ENCODE measurements at places on chromosomes 1 and 21.

GRCh38 chr1:3021233-3021671 lies at the start of gene ACTRT2:
ACTRT2 (plus strand) TSS chr1:3021467; CDS start chr1:3021687, 220 bp downstream.
- no peak for DNase-seq

- DNase-seq: no peak
These were observed 71.7 kb upstream of the GUCA2B start for GRCh38 chr1:42081475-42081874.

DNA sequence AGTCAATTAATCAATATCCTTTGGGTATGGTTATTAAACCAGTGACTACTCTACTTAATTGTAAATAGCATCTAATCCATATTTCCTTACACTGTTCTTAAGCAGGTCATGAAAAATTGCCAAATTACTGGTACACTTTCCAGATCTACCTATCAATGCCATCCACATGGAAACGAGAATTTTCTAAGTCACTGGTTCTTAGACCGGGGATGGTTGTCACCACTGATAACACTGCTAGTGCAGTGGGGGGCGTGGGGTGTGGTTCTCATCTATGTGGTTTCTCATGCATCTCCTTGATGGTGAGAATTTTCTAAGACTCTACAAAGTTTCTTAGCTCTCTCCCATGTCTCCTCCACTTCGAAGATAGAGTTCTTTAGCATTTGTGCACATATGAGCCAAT lies 63.7 kb upstream of the COG2 start:
- DNase-seq: no peak

DNA sequence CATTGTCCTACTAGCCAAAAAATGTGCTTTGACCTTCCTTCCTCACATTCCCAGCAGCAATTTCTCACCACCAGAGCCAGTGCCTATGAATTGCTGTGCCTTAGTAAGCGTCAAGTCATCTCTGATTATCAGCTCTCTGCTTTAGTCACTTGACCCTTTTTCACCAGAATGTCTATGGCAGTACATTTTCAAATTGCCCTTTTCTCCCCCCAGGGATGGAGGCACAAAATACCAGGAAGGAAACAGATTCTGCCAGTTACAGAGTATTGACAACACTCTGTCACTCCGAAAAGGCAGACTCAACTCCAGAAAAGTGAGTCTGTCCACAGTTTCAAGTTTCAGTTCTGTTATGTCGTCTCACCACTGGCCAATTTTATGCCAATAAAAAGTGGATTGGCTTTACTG lies 167.4 kb downstream of the TNFSF18 start:
- no peak for DNase-seq

DNA sequence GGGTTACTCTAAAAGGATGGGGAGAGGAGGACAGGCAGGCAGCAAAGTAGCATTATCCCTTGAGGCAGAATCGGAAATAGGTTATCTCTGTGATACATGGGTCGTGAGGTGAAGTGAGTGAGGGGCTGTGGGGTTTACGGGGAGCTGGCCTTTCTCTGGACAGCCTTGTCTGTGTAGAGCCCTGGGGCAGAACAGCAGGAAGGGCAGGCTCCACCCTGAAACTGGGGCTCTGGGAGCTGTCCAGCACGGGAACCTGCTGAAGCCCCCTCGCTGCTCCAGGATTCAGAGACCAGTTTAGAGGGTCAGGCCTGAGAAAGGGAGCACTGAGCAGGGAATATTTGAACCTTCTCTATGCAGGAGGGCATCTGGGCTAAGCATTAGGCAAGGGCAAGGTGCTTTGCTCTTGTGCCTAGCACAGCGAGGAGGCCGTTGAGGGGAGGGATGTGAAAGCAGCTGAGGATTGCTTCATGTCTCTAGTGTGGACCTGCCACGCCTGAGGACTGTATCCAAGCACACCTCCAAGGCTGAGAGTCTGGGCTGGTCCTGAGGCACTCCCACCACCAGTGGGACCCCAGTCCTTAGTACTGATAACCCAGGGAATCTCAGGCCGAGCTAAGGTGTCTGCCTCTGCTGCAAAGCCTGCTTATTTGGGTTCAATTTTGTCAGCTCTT lies 55.8 kb downstream of the NAV1 start:
- DNase-seq: no peak

- no peak for DNase-seq
These were observed 91.1 kb downstream of the SMYD2 start for GRCh38 chr1:214372092-214372491.

DNA sequence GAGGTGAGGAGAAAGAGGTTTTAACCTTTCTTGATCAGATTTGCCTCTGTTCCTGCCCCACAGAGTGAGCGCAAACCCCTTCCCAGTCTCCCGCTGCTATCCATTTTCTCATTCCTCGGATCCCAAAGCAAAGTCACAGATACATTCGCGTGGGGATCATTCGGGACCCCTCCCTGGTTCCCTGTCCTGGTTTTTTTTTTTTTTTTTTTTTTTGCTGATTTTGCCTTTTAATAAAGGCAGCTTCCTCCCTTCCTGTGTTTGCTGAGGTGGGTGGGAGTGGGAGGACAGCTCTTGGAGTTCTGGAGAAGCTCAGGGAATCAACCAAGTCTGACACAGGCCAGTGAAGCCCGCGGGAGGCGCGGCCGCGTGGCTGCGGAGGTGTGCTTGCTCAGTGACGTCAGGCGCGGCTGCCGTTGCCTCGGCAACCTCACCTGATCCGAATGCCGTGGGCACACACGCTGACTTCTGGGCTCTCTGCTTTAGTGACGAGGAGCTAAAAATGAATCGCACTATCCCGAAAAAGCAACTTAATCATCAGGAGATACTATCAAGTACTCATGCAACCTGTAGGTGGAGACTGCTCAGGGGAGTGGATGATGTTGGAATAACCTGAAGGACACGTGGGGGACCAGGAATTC lies 106.4 kb downstream of the TBX19 start:
- DNase-seq: peak; percentile 81

- DNase-seq: peak; percentile 63
These were observed 1.3 kb downstream of the S1PR1 start for GRCh38 chr1:101238031-101238628.

- peak; percentile 56 for DNase-seq
These were observed 1.2 kb downstream of the ITPKB start for GRCh38 chr1:226737819-226738420.

- DNase-seq: no peak
These were observed 98.8 kb downstream of the MTR start for GRCh38 chr1:236893626-236894545.

DNA sequence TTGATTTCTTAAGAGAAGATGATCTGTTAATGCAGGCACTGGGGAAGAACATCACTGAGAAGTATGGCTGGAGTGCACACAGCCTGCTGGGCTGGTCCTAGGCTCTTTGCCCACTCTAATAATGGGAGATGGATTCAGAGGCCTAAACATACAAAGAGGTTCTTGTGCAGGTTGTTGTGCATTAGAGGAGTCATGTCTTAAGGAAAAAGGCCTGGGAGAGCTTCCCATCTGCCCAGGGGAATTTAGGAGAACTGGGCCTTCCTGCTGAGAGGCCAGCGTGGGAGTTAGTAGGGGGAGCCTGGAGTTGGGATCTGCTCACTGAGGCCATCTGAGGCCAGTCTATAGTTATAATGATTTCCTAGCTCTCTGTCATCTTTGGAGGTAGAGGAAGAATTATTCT lies 126.7 kb downstream of the TLR5 start:
- no peak for DNase-seq

- DNase-seq: no peak
These were observed 43.2 kb upstream of the KCTD3 start for GRCh38 chr1:215523906-215524305.

DNA sequence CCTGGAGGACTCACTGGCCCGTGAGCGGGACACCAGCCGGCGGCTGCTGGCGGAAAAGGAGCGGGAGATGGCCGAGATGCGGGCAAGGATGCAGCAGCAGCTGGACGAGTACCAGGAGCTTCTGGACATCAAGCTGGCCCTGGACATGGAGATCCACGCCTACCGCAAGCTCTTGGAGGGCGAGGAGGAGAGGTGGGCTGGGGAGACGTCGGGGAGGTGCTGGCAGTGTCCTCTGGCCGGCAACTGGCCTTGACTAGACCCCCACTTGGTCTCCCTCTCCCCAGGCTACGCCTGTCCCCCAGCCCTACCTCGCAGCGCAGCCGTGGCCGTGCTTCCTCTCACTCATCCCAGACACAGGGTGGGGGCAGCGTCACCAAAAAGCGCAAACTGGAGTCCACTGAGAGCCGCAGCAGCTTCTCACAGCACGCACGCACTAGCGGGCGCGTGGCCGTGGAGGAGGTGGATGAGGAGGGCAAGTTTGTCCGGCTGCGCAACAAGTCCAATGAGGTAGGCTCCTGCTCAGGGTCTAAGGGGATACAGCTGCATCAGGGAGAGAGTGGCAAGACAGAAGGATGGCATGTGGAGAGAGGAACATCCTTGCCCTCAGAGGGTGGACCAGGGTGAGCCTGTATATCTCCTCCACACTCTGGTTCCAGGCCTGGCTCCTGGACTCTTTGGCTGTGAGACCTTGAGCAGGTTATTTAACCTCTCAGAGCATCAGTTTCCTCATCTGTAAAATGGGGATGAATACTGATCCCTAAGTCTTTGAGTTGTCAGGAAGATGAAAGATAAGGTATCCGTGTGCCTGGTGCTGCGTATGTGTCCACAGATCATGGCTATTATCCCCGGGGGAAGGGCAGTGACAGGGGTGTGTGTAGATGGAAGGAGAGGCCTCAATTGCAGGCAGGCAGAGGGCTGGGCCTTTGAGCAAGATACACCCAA lies 17.2 kb upstream of the SEMA4A start:
- DNase-seq: no peak

DNA sequence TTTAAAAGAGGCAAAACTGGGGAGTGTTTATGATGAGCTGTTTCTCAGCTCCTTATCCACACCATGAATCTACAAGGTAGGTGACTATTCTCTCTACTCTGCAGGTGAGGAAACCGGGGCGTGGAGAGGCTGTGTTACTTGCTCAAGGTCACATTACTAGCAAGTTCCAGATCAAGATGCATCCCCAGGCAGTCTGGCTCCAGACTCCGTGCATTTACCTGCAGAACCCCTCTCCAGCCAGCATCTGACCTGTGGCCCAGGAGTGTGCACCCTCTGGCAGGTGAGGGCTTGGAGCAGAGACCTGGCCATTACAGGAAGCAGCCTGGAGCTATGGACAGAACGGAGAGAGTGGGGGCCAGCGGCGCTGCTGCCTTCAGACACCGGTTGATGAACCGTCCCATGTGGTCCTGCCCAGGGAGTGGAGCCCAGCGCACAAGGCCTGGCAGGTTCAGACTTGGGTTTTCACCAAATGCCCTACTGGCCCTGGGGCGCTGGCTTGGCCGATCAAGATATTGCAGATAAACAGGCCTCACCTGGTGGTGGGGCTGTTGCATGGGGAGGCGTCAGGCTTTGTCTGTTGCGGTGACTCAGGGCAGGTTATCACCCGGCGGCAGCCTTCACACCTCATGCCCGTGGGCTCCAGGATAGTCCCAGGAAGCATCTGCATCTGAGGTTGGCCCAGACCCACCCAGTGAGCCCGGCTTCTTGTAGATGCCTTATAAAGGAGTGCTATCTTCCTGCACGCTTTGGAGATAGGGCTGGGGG lies 29.2 kb upstream of the WNT4 start:
- DNase-seq: no peak

DNA sequence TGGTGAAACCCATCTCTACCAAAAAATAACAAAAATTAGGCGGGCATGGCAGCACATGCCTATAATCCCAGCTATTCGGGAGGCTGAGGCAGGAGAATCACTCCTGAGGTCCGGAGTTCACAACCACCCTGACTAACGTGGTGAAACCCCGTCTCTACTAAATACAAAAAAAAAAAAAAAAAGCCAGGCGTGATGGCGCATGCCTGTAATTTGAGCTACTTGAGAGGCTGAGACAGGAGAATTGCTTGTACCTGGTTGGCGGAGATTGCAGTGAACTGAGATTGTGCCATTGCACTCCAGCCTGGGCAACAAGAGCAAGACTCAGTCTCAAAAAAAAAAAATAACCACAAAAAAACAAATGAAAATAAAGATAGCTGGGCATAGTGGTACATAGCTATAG lies 42.3 kb downstream of the CC2D1B start:
- DNase-seq: no peak

GRCh38 chr1:152020849-152021248 lies 16.0 kb downstream of the S100A11 start:
- no peak for DNase-seq

- no peak for DNase-seq
These were observed 8.7 kb downstream of the C4BPA start for GRCh38 chr1:207112616-207113296.

- no peak for DNase-seq
These were observed 148.3 kb downstream of the ACTL8 start for GRCh38 chr1:17903386-17903785.

DNA sequence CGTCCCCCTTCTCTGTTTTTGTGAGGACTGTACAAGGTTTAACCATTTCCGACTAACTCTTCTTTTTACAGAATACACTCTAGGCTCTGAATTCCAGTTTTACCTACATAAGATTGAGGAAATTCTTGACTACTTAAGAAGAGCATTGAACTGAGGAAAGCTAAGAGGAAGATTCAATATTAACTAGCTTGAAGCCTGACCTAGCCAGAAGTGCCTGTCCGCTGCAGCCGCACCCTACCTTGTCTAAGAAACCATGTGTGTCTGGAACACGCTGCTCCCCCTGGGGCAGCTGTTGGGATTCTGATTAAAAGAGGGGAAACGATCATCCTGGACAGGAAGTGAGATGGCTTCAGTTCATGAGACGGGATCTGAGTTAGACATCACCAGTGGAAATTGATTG lies 28.9 kb downstream of the CA6 start:
- no peak for DNase-seq

GRCh38 chr21:39316729-39317128 lies 3.3 kb upstream of the BRWD1 start:
- DNase-seq: no peak

- DNase-seq: no peak
These were observed 26.6 kb downstream of the ATF3 start for GRCh38 chr1:212635141-212635631.

DNA sequence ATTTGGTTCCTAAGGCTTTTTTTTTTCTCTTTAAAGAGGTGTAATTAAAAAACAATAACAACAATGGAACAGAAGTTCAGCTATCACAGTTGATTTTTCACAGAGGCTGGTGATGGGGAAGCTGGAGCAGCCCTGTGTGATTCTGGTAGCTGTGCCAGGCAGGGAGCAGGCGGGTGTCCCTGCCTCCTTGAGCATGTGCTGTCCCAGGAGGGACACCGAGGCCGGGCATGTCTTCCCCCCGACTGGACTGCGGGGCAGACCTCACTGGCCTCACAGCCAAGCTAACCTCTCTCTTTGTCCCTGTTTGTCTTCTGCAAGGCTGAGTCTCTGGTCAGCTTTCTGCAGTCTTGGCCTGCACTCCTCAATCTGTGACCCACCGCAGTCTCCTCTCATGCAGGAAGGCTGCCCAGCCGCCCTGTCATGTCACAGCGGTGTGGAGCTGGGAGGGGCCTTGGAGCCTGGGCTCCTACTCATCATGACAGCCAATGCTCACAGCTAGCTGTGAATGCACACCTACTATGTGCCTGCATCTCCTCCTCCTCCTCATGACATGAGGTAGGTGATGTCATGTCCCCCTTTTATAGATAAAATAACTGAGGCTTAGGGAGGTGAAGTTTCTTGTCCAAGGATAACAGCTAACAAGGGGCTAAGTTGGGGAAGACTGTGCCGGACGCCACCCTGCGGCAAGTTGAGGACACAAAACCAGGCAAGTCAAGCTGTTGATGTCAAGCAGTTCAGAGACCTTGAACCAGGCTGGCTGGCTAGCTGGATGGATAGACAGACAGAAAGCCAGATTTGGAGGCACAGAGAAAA lies 10.3 kb upstream of the ACTL8 start:
- DNase-seq: no peak

Measured in activated CD8-positive, alpha-beta memory T cell treated with anti-CD3 and anti-CD28 coated beads, Interleukin-2, amount 50 U/mL, for 4 hours (primary cell).